ENCODE measurements at places on chromosomes 6 and 20.

DNA sequence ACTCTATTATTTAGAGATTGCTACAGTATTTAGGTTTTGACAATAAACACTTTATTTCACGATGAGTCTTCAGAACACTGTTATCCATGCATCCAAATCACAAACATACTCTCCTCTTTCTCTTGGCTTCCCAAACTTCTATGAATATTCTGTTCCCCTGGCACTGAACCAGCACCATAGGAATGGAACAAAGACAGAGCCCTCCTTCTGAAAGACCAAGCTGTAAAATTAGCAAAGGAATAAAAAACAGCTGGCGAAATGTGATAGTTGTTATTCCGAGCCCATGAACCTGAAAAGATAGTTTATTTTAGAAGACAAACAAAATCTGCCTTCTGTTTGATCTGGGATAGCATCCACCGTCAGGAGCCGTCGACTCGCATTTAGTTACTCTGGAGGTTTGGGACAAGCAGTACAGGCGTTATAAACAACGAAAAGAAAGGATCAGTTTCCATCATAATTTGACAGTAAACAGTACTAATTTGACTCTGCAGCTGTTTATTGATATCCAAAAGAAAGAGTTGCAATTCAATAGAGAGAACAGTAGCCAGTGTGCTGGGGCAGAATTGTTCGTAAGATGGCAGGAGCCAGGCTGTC is 161.4 kb downstream of the CLIC5 start:
- DNase-seq, result no peak

GRCh38 chr6:96391776-96392360 is 129.7 kb upstream of the UFL1 start:
- DNase-seq, result no peak

DNA sequence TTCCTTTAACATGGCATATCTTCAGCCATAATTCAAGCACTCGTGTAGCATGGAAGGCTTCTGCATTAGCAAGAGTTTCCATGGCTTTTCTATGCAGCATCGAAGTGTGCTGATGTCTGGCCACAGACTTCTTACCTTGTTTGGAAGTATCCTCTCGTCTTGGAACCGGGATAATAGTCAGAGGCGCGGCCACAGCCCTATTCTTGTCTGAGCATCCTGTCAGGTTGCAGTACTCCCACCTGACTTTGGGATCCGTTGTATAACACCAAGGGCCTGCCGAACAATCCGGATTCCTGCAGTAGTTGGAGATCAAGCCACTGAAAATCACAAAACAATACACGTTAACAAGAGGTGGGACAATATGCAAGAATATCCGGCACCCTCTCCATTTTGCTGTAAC is 138.9 kb downstream of the SLC22A3 start:
- DNase-seq, result no peak

GRCh38 chr6:36746251-36746650 is 48.6 kb downstream of the RAB44 start:
- DNase-seq, result no peak

GRCh38 chr6:7727946-7728854 is 2.3 kb downstream of the BMP6 start:
- DNase-seq, result no peak

GRCh38 chr6:96162711-96163120 is 146.9 kb downstream of the FUT9 start:
- no peak for DNase-seq

DNA sequence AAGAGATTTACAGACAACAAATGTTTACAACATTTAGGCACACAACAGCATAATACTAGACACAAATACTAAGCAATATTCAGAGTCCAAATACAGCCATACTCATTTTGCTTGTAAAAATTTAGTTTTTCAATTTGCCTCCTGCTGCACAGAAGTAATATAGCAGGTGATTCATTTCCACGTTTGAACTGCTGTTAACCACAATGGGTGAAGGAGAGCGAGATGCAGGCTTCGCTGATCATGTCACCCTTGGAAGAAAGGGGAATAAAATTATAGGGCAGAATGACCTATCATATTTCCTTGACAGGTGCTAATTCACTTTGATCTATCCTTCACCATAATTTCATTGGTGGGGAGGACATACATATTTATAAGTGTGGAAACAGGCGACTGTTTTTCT is 643.8 kb upstream of the AGPAT4 start:
- no peak for DNase-seq

DNA sequence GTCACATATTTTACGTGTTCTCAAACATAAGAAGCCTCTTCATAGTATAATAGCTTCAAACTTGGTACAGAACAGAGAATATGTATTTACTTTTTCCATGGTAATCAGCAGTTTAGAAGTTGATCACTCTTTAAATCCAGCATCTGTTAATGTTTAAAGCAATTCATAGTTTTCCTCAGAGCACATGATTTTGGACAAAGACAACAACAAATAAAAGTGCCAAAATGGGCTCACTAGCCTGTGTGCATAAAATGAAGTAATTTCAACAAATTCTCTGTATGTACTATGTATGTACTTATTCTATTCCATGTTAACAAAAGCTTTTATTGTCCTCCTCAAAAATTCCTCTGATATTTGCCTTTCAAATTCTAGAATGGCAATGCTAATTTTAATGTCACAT is 38.1 kb upstream of the UST start:
- no peak for DNase-seq

DNA sequence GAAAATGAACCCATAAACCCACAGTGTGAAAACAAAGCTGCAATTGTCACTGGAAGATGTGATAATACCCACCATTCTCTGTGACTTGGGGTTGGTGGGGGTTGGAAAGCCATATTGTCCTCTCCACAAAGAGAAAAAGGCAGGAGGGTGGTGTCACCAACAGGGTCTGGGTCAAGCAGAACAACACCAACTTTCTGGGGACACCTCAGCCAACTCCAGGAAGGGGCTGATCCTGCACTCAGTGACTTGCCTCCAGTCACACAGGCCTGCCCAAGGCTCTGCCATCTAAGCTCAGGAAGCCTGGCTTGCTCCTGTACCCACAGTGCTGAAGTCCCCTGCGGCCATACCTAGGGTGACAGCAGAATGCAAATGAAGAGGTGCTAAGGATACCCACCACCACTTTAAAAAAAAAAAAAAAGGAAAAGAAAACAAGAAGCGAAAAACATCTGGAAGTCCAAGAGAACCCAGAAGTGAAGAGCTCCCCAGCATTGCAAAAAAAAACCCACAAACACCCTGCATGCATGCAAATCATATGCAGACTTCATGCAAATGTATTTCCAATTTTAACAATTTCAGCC is 110.6 kb downstream of the PREX1 start:
- DNase-seq, result no peak

DNA sequence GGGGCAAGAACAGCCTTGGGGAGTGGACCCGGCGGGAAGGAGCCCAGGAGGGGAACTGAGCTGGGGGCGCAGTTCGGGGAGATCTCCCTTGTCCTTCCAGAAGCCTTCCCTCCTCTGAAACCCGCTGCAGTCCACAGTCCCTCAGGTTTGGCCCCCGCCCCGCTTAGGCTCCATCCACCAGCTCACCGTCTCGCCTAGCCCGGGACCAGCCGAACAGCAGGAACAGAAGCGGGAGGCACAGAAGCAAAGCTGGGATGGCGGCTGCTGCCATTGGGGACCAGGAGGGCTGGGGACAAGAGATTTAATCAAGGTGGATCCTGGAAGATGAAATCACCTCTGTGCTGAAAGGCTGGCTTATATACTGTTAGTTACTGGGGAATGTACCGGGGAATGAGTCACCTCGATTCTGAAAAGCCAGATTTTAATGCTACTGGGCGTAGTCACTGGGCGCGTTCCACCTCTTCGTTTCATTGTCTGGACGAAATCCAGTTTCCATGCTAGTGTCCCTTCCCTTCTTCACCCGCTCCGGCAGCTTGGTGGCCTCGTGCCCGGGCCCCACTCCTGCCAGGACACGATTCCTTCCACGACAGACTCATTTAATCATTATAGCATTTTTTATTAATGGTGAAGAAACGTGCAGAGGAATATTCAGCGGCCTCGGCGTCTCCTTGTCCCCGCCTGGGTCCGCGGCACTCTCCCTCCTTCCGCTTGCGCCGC is at the start of gene RAET1L:
RAET1L (minus strand) TSS at position 332 of the 717 bp plus-strand sequence; CDS start at position 271, 61 bp downstream.
- peak; percentile 73 for DNase-seq

DNA sequence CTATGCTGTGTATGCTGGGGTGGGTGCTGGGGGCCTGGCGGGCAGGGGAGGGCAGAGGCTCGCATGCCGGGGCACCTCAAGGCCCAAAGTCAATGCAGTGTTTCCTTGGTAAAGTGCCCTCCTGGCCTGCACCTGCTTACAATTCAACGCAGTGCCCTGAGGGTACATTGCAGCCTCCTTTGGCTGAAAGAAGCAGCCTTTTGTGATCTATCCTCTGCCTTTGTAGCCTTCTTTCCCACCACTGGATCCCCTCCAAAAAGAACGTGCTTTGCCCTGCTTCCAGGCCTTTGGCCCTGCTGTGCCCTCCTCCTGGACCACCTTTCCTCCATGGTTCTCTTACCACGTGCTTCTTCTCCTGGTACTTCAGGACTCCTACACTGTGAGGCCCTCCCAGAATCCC is 113.6 kb upstream of the PTPN1 start:
- no peak for DNase-seq

GRCh38 chr6:18990059-18990978 is 603.2 kb downstream of the RNF144B start:
- peak; percentile 32 for DNase-seq

DNA sequence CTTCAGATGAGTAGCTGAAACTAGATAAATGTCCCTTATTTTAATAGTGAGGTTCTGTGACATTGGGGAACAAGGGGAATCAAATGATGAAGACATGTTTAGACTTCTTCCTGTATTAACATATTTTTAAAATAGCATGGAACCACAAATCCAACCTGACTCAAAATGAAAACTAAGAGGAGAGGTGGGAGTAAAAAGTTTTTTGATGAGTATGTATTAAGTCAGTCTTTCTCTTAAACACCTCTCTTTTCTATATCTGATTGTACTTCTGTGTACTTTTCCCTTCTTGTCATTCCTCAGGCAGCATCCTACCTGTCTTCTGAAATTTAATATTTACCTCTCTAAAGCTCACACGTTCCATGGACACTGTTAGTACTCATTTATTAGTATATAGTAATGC is 8.7 kb upstream of the SDHAF4 start:
- no peak for DNase-seq

GRCh38 chr6:139303185-139303584 is 11.4 kb upstream of the TXLNB start:
- DNase-seq, result no peak

DNA sequence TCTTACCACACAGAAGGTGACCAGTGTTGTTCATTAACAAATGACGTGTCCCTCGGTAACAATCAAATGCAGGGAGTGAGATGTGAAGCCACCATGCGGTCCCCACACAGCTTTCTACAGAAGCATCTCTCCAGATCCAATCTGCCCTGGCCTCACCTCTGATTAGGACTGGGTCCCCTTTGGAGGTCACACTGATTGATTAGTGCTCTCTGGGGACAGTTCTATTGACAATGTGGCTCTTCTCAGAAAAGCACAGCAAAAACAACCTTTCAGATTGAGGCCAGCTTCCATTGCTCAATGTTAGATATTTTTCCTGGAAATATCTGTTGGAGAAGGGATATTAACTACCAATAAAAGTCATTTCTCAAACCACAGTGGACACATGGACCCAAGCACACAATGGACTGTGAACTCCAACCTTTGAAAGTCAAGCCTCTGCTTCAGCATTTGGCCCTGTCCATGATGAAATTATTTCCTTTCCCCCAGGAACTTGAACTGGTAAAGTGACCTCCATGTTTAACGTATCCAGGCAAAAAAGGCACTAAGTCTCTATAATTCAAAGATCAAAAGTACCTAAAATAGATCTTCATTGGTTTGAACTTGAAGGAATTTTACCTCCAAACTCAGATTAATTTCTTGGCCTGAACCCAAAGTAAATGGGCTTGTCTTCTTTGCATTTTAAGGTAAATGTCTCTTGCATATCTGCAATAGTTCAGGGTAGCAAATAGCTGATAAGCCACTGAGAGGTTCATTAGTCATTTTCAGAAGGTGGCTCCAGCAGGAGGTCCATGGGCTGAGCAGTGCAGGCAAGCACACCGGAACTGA is 118.5 kb downstream of the FOXA2 start:
- DNase-seq, result no peak

DNA sequence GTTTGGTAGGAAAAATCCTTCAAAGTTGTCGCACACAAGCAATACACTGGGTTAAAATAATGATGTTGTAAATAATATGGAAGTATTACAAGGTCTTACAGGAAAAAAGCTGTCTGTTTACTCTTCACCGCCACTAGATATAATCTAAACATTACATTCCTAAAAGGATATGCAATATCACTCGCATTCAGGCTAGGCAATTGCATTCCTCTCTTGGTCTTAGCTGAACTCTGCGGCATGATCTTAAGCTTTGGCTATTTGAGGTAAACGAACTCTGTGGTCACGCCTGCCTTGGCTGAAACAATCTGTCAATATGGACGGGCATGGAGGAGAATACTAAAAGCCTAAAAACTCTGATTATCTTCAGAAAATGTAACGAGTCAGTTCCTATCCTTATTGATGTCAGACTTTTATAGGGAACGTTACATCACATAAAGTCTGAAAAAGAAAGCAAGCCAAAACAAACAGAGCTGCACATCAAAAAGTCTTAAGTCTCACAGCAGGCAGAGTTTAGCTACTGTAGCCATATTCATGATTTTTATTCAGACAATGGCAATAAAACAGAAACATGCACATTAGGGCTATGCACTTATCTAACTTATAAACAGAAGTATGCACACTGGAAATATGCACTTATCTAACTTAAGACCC is 30.8 kb upstream of the FILIP1 start:
- peak; percentile 62 for DNase-seq

DNA sequence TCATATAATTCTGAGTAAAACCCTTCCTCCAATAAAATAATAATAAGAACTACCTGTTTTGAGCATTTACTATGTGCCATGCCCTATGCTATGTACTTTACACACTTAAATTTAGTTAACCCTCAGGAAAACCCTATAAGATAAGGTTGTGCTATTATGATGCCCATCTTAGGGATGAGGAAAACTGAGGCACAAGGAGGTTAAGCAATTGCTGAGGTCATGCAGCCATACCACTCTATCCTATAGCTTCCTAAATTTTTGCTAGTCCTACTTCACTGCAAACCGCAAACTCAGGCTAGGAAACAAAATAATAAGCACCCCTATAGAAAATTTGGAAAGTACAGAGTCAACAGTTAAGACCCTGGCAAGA is 38.9 kb upstream of the GFOD1 start:
- no peak for DNase-seq

GRCh38 chr20:32918751-32919150 is 60.0 kb downstream of the EFCAB8 start:
- DNase-seq, result no peak

GRCh38 chr6:42901538-42901957 is 14.3 kb upstream of the PTCRA start:
- DNase-seq, result peak; percentile 76

GRCh38 chr20:45917790-45918141 is 5.8 kb upstream of the PLTP start:
- no peak for DNase-seq

DNA sequence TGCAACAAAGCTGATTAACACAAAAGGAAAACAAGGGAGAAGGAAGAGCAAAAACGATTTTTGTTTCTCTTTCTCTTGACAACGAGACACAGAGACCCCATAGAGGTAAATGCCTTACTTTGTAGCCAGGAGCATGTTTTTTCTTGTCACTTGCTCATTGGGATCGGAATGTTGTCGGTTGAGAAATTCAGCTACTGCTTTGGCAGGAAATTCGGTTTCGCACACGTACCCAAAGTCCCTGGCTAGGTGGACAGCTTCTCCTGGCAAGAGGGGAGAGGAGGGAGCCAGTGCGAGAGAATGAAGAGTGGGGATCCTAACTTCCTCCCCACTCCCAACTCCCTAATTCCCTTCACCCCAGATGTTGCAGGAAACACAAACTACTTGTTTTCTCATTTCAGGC is 14.5 kb downstream of the TFAP2A start:
- no peak for DNase-seq

- DNase-seq, result peak; percentile 71
Observed at GRCh38 chr6:21999012-21999528, 297.8 kb downstream of the PRL start.
